ENCODE measurements at places on chromosomes 3 and 15.

- DNase-seq, result no peak
Measured at GRCh38 chr3:59978979-59979378, 929.2 kb upstream of the CFAP20DC start.

DNA sequence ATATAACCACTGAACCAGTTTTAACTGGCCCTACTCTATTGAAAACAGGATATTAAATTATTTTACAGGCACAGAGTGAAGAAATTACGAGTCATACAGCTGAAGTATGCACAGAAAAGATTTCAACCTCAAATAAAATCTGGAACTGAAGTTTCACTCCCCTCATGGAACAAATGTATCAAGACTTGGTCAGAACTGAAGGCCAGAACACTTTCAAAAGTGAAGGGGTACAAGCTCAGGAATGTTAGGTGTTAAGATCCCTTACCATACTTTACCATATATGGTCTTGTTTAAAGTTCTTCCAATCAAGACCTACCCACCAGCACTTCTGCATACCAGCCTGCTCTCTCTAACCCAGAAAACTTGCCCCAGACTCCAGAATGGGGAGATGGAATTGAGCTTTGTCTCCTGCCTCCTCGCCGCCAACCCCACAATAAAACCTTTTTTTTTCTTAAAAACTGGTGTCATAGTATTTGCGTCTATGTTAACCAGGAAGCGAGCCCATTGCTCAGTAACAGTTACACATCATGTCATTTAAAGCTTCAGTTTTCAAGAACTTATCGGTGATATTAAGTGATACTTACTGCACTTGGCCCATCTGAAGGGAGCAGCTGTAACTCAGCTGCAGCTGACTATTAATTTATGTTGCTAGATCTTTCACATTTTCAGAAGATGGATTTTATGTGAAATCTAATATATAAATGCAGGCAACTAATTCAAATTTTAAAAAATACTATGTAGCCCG lies 59.9 kb downstream of the OXSM start:
- no peak for DNase-seq

- DNase-seq, result peak; percentile 65
Measured at GRCh38 chr3:50008931-50009330, 69.0 kb downstream of the RBM6 start.

GRCh38 chr3:197331131-197331530 lies 32.7 kb upstream of the DLG1 start:
- peak; percentile 51 for DNase-seq

DNA sequence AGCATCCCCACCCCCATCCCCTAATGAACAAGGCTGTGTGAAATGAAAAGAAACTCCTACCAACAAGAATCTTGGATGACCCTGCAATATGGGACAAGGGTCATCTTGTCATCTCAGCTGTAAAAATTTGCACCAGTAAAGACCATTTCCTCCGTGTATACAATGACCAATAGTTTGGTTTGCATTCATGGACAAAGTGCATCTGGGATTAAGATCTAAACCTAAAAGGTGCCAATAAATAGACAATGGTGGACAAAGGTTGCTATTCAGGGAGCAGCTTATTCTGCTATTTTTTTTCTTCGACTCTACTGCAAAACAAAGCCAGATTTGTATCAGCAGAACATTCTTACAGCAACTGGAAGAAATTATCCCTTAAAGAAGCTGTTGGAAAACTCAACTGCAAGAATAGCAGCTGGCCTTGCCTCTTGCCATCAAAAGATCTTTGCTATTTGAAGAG lies 8.0 kb downstream of the MGLL start:
- DNase-seq, result no peak

- peak; percentile 93 for DNase-seq
Measured at GRCh38 chr3:111246967-111247760, 175.5 kb downstream of the NECTIN3 start.

GRCh38 chr15:98956796-98957553 lies 50.6 kb downstream of the PGPEP1L start:
- no peak for DNase-seq

- DNase-seq, result no peak
Measured at GRCh38 chr3:117531078-117531767, 821.6 kb downstream of the TUSC7 start.

GRCh38 chr3:158160958-158161357 lies 51.1 kb downstream of the RSRC1 start:
- peak; percentile 89 for DNase-seq

- no peak for DNase-seq
Measured at GRCh38 chr3:31565288-31565687, 32.6 kb downstream of the STT3B start.

- DNase-seq, result no peak
Measured at GRCh38 chr3:66399529-66400232, 101.1 kb downstream of the LRIG1 start.

GRCh38 chr3:139447486-139447885 lies 28.8 kb downstream of the RBP2 start:
- DNase-seq, result no peak

DNA sequence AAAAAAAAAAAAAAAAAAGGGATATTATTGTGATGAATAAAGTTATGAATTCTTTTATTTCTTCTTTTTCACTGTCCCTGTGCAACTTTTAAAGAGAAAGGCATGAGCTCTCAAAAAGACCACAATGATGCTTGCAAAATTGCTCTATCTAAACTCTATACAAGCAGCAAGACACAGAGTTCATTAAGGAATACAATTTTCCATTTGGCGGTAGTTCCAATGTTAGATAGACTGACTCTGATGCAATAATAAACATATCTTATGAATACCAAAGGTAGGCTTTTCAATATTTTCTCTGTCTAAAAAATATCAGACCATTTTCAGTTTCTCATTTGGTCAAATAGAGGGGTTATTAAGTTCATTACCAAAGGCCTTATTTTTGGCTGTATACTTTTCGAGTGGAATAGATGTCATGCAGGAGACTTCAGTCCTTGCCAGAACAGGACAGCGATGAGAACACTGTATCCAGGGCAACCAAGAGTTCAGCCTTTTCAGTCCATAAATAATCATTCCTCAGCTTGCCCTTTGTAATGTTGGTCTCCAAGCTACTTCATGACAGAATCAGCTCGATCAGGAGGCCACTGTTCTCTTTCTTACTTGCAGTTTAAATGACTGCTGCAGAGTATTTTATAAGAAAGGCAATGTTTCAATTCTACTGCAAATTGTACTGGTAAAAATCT lies 162.9 kb upstream of the FAM3D start:
- DNase-seq, result no peak

- no peak for DNase-seq
Measured at GRCh38 chr15:75436881-75437280, 14.6 kb downstream of the SIN3A start.

GRCh38 chr3:8492744-8493511 lies 8.7 kb upstream of the LMCD1 start:
- no peak for DNase-seq

- DNase-seq, result no peak
Measured at GRCh38 chr3:50385754-50386153, 26.4 kb upstream of the TMEM115 start.

GRCh38 chr15:62326460-62327011 lies 161.5 kb upstream of the C2CD4B start:
- no peak for DNase-seq

DNA sequence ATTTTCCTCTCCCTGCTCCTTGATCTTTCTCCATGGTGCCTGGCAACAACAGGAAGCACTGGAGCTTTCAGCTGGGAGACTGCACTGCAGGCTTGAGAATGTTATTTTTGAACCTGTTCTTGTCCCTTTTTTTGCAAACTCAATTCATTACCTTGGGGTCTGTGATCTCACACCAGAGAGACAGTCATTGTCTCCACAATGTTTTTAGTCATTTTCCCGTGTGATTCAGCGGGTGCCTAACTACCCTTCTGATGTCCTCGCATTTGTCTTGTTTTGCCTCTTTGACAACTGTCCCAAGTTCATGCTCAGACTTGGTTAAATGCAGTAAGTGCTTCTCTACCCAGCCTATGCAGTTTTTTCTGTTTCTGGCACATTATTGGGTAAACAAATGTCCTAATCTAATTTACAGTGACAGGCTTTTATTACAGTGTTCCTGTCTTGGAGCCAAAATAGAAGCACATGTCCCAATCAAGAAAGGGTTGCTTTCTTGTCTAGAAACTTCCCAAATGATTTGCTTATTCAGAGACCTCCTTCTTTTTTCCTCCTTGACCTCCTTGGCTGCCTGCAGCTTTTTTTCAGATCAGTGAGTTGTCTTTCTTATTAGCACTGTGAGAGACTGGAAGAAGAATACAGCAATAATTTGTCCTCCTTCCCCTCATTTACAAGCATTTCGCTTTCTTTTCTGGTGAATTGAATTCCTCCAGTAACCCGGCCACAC lies 162.4 kb downstream of the NSUN3 start:
- peak; percentile 0 for DNase-seq

Measured in foreskin fibroblast (primary cell).